ENCODE measurements at places on chromosomes 3 and 15. TPM values are rescaled to one million over a fixed set of nuclear protein-coding genes. Genes with fewer than 3 reads are reported as not detected.
A peak's percentile ranks its signal among the peaks of the same experiment; 100 is the strongest.

ACP3 gene
- total RNA-seq, result 5.0 TPM

HRG gene
- not detected for total RNA-seq

IMPG2 gene
- 0.31 TPM for total RNA-seq

DNA sequence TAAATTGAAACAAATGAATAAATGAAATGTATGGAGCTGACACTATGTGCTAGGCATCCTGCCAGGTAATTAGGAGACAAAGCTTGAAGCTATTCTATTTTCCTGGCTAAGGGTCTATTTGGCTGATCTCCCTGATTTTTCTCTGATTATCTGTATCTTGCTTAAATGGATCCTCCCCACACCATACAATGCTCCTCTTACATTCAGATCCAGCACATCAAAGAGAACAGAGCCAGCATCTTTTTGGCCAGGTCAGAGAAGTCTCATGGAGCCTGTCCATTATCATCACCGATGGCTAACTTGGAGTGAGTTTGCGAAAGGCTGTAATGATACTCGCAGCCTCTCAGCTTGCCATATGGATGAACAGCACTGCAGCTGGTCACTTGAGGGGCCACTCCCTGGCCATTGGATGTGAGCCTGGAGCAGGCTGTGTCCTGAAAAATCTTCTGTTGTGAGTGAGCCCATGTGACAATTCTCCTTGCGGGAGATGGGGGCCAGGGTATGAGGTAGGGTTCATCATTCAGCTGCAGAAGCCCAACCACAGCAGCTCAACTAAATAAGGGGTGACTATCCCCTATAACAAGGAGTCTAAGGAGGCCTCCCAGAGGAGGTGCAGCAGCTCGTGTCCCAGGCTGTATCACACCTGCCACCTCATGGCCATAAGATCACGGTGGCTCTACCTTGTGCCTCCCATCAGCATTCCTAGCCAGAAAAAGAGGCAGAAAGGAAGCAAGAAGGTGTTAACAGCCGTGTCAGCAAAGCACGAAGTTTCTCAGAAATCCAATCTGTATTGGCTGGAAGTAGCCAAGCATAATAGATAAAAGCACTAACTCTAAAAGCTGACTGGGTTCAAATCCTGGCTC is 69.3 kb upstream of the ST8SIA2 start:
- DNase-seq, result no peak

- DNase-seq, result no peak
Measured at GRCh38 chr15:87971076-87971475, 285.5 kb downstream of the NTRK3 start.

- DNase-seq, result no peak
Measured at GRCh38 chr3:47758261-47759025, 23.2 kb downstream of the SMARCC1 start.

GRCh38 chr15:88467935-88468528 is 524 bp downstream of the MRPS11 start:
- peak; percentile 29 for DNase-seq

DNA sequence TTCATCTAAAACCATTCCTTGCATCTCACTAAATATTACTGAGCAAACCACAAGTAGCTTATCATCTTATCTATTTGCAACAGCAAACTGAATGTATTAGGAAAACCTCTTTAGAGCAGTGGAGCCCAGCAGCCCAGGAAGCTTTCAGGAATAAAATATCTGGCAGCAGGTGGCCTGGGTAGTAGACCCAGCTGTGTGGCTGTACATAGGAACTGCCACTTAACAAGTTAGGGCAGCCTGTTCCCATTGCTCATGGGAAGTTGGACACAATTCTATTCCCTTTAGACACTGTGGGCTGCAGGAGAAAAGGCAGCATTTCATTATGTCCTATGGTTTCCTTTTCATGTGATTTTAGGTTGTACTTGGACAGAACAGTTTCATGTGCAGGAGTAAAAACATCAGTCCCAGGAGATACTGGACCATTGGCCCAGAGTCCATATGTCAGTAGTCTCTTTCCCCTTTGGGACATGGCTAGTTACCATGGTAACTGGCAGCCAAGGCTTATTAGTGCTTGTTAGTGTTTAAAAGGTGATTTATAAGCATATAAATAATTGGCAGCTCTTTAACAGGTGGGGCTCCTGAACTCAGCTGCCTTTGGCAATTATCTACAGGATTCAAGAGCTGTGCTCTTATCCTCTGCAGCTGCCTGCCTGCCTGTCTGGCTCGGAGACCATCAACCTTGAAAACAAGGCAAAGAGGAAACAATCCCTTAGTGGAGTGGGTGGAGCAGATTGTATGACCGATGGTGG is 28.9 kb upstream of the LSAMP start:
- no peak for DNase-seq

Data from ureter (tissue), 1 donor.